Smooth muscle cell of trachea (primary cell): ENCODE measurements at places on chromosomes 6 and 20. TPM values are rescaled to one million over a fixed set of nuclear protein-coding genes. Genes with fewer than 3 reads are reported as not detected.

Gene FERMT1
- total RNA-seq = 8.1 and 9.1 TPM in 2 replicates

Gene LY6G6C
- not detected in 2 replicates for total RNA-seq

Gene TMEM217
- total RNA-seq = 1.5 and 1.8 TPM in 2 replicates

Gene OARD1
- total RNA-seq = 8.8 and 16.0 TPM in 2 replicates

Gene OR2H1
- not detected in 2 replicates for total RNA-seq
